ENCODE measurements at places on chromosomes 11 and 22.

DNA sequence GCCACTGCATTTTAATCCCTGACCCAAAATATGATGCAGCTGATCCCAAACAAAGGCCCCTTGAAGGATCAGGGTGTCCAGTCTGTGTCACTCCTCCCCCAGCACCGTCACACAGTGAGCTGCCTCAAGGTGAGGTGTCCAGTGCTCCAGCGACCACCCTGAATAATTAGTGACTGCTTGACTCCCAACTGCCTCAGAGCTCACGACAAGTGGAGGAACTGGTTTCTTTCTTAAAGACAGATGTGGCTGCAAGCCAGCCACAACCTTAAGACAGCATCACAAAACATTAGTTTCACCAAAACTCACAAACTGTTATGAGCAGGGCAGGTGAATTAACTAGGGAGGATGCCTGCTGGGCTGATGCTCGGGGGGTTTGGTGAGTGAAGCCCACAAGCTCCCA lies 74.6 kb downstream of the PIWIL3 start:
- no peak for DNase-seq

DNA sequence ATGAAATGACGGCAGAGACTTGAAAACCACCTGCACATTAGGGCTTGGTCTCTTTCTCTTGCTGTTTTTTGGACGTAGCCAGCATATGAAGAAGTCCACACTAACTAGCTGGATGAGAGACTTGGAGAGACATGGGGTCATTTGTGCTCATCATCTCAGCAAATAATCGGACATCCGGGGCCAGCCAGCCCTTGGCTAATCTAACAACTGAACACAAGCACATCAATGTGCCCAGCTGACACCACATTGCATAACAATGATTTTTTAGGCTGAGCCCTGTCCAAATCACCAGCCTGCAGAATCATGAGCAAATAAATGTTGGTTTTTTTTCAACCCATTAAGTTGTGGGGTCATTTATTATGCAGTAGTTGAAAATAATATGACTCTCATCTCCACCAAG lies 460.3 kb upstream of the LARGE1 start:
- no peak for DNase-seq

DNA sequence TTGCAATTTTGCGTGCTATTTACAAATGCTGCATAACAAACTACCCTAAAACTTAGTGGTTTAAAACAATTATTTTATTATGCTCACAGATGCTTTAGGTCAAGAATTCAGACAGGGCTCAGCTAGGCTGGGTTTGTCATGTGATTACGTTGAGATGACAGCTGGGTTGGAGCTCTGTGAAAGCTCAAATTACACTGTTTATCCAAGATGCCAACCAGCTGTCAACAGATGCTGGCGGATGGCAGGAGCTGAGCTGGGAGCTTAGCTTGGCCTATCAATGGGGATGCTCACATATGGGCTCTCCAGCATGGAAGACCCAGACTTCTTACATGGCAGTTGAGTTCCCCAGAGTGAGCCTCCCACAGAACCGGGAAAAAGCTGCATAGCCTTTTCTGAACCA lies 62.7 kb downstream of the STK33 start:
- DNase-seq, result no peak

GRCh38 chr22:44550711-44551491 lies 52.9 kb upstream of the RTL6 start:
- DNase-seq, result no peak

DNA sequence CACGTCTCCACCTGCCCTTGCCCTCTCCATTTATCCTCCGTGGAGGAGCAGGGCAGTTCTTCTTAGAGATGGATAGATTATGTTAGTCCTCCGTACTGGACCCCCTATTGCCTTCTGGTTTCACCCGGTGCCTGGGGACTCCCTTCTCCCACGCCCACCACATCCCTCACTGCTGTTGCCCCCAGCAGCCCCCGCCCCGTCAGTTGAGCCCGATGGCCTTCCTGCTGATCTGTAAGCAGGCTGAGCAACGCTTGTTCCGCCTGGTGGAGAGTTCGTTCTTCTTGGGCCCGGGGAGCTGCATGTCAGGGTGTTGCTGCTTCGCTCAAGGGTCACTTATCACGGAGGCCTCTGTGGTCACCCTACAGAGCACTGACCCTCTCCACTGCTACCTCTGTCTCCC lies 34.2 kb downstream of the B3GAT1 start:
- DNase-seq, result no peak

- DNase-seq, result no peak
Measured at GRCh38 chr22:20904008-20904979, 12.9 kb upstream of the CRKL start.

- DNase-seq, result peak; percentile 85
Measured at GRCh38 chr22:49632199-49633009, 195.3 kb downstream of the BRD1 start.

Measured in frontal cortex (tissue), 4 donors.